Gastrocnemius medialis (tissue), 4 donors: ENCODE measurements at places on chromosomes 4 and X.

DNA sequence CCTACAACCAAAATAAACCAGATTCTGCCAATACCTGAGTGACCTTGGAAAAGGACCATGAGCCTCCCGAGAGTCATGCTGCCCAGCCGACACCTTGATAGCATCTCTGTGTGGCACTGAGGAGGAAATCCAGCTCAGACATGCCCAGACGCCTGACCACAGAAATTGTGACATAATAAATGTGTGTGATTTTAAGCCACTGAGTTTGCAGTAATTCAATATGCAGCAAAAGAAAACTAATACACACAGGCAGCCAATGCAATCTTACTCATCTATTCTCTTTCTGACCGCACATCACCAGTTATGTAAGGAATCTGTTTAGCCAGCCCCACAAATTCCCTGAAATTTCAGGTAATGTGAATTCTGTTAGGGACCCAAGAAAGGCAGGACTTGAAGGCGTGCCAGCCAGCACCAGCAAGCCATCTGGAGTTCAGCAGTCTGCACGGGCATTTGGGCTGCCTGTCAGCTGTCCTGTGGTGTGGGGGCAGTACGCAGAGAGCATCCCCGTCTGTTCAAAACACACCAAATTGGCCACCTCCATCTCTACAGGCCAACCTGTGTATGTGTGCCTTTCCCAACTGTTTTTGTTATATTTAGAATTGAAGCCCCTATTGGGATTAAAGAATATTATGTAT, 176.4 kb downstream of the NLGN4X start:
- no peaks in the 10 kb centered on the region for H3K4me1 ChIP-seq
- no peak overlapping the region for H3K4me3 ChIP-seq
- no peak for DNase-seq
- no peaks in the 10 kb centered on the region for H3K27me3 ChIP-seq

DNA sequence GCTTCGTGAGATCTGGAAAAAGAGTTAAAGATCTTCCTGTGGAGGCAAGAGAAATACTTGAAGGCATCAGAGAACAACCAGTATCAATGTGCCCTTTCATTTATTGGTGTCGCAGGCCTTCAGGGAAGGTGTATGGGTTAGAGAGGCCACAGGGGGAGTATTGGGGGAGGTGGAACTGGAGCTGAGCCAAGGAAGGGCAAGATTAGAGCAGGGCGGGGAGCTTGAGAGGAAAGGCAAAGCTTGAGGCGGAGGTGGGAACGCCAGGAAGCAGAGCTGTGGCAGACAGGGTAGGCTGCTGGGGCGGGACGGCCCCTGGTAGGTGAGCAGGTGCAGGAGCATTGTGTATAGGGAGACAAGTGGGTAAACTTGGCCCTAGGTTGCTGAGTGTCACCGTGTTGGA, 329.9 kb downstream of the ARHGAP10 start:
- no peaks in the 10 kb centered on the region for H3K36me3 ChIP-seq
- no peaks in the 10 kb centered on the region for H3K27me3 ChIP-seq
- no peak for DNase-seq

- H3K27me3 ChIP-seq: no peaks in the 10 kb centered on the region
- H3K27ac ChIP-seq: no peak overlapping the region
- H3K36me3 ChIP-seq: no peaks in the 10 kb centered on the region
These were observed 346.6 kb downstream of the CFAP47 start for GRCh38 chrX:36266155-36266554.

GRCh38 chr4:139553751-139554641, 2.0 kb downstream of the SETD7 start:
- H3K36me3 ChIP-seq: no peaks in the 10 kb centered on the region
- peaks cover 51% of the 10 kb centered on the region for H3K4me1 ChIP-seq
- no peak for DNase-seq
- peak overlapping the region; percentile 96 for H3K27ac ChIP-seq
- H3K4me3 ChIP-seq: peak overlapping the region; percentile 65

GRCh38 chrX:110146521-110146920, 143.6 kb downstream of the TMEM164 start:
- no peaks in the 10 kb centered on the region for H3K27me3 ChIP-seq
- H3K27ac ChIP-seq: peak overlapping the region; percentile 74
- no peaks in the 10 kb centered on the region for H3K36me3 ChIP-seq
- H3K4me1 ChIP-seq: peaks cover 36% of the 10 kb centered on the region
- no peak for DNase-seq

GRCh38 chr4:76188557-76188956, 25.1 kb downstream of the SCARB2 start:
- DNase-seq: no peak
- peaks cover 34% of the 10 kb centered on the region for H3K4me1 ChIP-seq
- no peaks in the 10 kb centered on the region for H3K27me3 ChIP-seq
- no peak overlapping the region for H3K4me3 ChIP-seq
- no peaks in the 10 kb centered on the region for H3K36me3 ChIP-seq
- H3K27ac ChIP-seq: peak overlapping the region; percentile 97

DNA sequence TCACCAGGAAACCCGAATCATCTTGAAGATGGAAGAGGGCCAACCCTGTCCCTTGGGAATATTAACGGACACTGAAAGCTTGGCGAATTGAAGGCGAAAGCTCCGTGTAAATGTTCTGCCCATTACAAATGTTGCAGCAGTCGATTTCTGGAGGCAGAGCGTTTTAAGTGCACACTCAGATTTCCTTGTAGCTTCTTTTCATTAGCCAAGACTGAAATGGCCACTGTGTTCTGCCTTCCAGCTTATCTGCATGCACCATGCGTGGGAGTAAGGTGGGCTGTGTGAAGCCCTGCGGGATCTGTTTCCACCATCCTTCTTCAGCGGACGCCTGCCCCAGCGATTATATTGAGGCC, 1.3 kb downstream of the SMIM20 start:
- no peaks in the 10 kb centered on the region for H3K36me3 ChIP-seq
- peak overlapping the region; percentile 72 for H3K4me3 ChIP-seq
- peaks cover 15% of the 10 kb centered on the region for H3K4me1 ChIP-seq
- H3K27ac ChIP-seq: peak overlapping the region; percentile 97

DNA sequence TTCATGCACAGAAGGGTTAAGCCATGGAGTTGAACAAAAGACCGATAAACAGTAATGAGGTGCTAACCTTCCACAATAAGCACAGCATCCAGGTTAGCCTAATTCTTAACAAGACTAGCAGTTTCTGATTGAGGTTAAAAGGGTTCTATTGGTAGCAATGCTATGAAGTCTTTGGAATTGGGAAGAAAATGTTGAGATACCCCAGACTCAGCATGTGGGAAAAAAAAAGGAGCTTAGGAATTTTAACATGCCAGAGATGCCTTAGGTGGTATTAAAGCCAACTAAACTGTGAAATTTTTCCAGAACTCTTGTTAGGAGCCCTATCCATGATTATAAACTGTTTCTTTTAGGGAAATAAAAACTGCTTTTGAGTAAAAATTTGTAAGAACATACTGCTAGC, 391.7 kb downstream of the GABRG1 start:
- H3K36me3 ChIP-seq: no peaks in the 10 kb centered on the region
- no peak overlapping the region for H3K4me3 ChIP-seq
- no peaks in the 10 kb centered on the region for H3K27me3 ChIP-seq
- DNase-seq: no peak

- H3K27ac ChIP-seq: no peak overlapping the region
- H3K36me3 ChIP-seq: no peaks in the 10 kb centered on the region
- no peak for DNase-seq
- H3K27me3 ChIP-seq: no peaks in the 10 kb centered on the region
These were observed 258.5 kb upstream of the FSTL5 start for GRCh38 chr4:162422312-162422711.

DNA sequence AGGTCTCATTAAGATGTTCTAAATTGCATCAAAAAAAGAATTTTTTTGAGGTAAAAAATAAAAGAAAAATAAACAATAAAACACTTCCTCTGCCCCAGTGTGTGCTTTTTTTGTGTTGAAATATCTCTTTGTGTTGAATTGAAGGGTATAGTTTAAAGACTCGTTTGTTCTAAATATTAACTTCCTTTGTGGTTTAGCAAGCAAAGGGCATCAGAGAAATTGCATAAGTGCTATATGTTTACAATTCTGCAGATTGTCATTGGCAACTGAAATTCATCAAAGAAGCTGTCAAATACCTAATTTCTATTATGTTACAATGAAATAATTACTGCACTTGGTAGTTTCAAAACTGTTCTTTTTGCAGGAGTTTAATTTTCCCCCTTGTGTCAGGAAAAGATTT, 260.5 kb downstream of the DKK2 start:
- no peaks in the 10 kb centered on the region for H3K36me3 ChIP-seq
- DNase-seq: no peak
- no peak overlapping the region for H3K27ac ChIP-seq
- H3K4me1 ChIP-seq: no peaks in the 10 kb centered on the region

DNA sequence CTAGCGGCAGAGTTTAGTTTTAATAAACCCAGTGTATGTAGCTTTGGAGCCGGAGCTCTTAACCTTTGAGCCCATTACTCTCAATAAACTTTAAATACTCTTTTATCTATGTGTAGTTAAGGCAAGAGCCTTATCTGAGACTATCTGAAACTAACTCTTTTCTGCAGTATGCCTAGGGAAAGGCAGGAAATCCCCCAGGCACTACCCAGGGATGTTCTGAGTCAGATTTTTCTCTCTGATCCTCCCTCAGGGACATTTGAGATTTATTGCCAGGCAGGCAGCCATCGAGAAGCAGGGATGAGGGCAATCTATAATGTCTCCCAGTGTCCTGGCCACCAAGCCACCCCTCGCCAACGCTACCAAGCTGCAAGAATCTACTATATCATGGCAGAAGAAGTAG, 39.1 kb downstream of the HEPH start:
- H3K4me3 ChIP-seq: no peak overlapping the region
- no peaks in the 10 kb centered on the region for H3K4me1 ChIP-seq
- H3K36me3 ChIP-seq: no peaks in the 10 kb centered on the region
- no peak for DNase-seq
- H3K27me3 ChIP-seq: no peaks in the 10 kb centered on the region
- H3K27ac ChIP-seq: no peak overlapping the region

DNA sequence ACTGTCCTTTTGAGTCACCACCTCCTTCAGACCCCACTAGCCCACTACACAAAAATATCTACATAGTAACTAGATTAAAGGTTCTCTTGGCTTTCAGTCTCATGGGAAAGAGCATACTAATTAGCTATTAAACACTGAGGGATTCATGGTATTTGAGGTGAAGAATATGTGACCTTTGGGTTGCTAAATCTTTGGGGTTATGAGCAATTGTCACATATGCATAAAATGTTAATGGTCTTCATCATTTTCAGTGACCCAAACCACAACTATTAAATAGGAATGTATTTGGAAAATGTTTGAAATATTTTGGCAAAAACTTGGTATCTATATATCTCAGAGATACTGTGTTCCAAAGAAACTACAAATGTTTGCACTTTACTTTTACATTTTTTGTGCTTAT, 365.1 kb downstream of the MAGEB5 start:
- DNase-seq: no peak
- no peaks in the 10 kb centered on the region for H3K4me1 ChIP-seq
- H3K36me3 ChIP-seq: no peaks in the 10 kb centered on the region
- no peaks in the 10 kb centered on the region for H3K27me3 ChIP-seq

- DNase-seq: no peak
- no peaks in the 10 kb centered on the region for H3K36me3 ChIP-seq
- peaks cover 53% of the 10 kb centered on the region for H3K4me1 ChIP-seq
- no peaks in the 10 kb centered on the region for H3K27me3 ChIP-seq
- H3K27ac ChIP-seq: peak overlapping the region; percentile 55
These were observed 24.7 kb upstream of the NAP1L5 start for GRCh38 chr4:88722276-88722780.

- no peak overlapping the region for H3K4me3 ChIP-seq
- H3K27ac ChIP-seq: no peak overlapping the region
- DNase-seq: no peak
- H3K36me3 ChIP-seq: no peaks in the 10 kb centered on the region
- H3K27me3 ChIP-seq: peaks cover 3% of the 10 kb centered on the region
- H3K4me1 ChIP-seq: no peaks in the 10 kb centered on the region
These were observed 1.4 kb upstream of the C4orf50 start for GRCh38 chr4:6019316-6020263.

DNA sequence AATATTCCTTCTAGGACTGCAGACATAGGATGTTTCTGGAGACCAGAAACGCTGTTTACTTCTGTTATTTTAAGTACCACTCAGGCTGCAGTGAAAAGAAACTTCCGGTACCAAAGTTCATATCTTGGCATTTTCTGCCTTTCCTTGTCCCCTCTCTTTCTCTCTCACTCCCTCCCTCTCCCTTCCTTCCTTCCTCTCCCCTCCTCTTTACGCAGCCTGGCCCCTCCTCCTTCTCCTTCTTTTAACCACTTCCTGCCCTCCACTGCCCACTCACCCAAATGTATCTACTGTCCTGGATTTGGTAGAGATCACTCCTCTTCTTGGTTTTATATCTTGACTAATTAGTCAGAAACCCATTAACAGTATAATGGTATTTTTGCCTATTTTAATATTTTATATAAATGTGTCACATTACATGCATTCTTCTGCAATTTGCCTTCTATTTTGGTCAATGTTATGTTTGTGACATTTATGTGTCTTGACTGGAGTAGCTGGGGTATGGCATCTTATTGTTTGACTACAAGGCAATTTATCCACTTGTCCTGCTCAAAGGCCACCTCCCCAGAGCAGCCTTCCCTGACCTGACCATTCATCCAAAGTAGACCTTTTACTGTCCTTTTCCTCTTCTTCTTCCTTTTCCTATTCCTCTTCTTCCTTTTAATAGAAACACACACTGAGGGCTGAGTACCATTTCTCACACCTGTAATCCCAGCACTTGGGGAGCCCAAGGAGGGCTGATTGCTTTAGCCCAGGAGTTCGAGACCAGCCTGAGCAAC, 56.9 kb downstream of the BCOR start:
- no peak overlapping the region for H3K4me3 ChIP-seq
- H3K27ac ChIP-seq: no peak overlapping the region
- H3K36me3 ChIP-seq: no peaks in the 10 kb centered on the region

DNA sequence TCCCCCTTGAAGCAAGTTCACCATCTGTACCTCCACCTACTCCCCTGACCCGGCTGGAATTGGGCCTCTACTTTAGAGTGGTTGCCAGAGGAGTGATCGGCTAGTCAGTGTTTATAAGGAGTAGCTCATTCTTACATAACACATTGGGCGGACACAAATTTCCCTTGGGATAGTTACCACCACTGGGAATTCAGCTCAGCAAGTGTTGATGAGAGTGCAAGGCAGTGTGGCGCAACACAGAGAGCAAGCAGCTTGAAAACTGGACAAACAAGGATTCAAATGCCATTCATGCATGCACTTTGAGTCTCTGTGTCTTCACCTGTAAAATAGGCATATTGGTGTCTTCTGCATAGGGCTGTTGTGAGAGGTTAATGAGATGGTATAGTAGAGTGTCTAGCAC, 92.7 kb downstream of the STK32B start:
- no peaks in the 10 kb centered on the region for H3K4me1 ChIP-seq
- peak; percentile 26 for DNase-seq

DNA sequence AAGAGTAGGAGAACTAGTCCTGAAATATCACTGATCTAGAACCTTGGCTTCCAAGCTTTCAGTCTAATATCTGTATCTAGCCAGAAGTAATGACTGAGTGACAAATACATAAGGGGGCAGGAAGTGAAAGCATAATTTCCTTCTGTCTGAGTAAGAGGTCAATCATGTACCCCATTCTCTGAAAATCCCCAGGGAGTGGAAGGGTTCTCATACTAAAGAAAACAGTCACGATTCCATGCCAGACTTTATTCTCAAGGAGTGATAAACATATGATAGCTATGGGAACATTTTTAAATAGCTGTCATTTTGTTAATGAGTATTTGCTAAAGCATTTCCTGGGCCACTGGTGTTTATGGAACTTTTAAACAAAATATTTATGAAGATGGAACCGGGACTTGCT, 308.5 kb downstream of the ARHGAP24 start:
- H3K4me3 ChIP-seq: no peak overlapping the region
- H3K27ac ChIP-seq: no peak overlapping the region

- no peak overlapping the region for H3K27ac ChIP-seq
- no peaks in the 10 kb centered on the region for H3K4me1 ChIP-seq
- H3K27me3 ChIP-seq: no peaks in the 10 kb centered on the region
- H3K36me3 ChIP-seq: no peaks in the 10 kb centered on the region
- no peak for DNase-seq
These were observed 17.4 kb upstream of the ARMCX2 start for GRCh38 chrX:101677028-101677427.
